Activated naive CD8-positive, alpha-beta T cell treated with anti-CD3 and anti-CD28 coated beads for 36 hours (primary cell): ENCODE measurements at places on chromosomes 1 and 21. TPM values are rescaled to one million over a fixed set of nuclear protein-coding genes. Genes with fewer than 3 reads are reported as not detected.

TXLNA gene
- 84.0 TPM for total RNA-seq

OSBPL9 gene
- 55.9 TPM for total RNA-seq

PLCH2 gene
- total RNA-seq: 1.4 TPM

GNG4 gene
- total RNA-seq: 1.9 TPM

ABL2 gene
- total RNA-seq: 9.3 TPM

DNA sequence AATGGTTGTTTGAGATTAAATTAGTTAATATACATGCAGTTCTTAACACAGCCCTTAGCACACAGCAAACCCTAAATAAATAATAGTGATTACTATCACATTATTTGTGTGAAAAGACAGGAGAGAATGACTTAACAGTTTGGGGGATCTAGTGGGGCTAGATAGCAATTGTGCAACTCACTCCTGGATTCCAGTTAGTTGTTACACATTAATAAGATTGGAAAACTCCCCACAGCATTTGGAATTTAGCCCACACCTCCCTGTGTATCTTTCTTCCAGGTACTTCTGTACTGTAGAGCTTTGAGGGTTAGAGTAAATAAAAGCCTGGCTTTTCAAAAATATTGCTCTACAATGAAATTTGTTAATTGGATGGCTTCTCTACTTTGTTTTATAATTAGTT lies 93.2 kb downstream of the KCTD3 start:
- H3K27ac ChIP-seq: no peak overlapping the region
- H3K4me1 ChIP-seq: no peaks in the 10 kb centered on the region
- peaks cover 11% of the 10 kb centered on the region for H3K27me3 ChIP-seq
- H3K4me3 ChIP-seq: no peak overlapping the region
- DNase-seq: no peak

- no peaks in the 10 kb centered on the region for H3K27me3 ChIP-seq
- H3K4me1 ChIP-seq: no peaks in the 10 kb centered on the region
- no peaks in the 10 kb centered on the region for H3K36me3 ChIP-seq
- H3K4me3 ChIP-seq: no peak overlapping the region
Observed at GRCh38 chr1:16178596-16179497, 23.0 kb upstream of the EPHA2 start.

- no peak overlapping the region for H3K27ac ChIP-seq
- no peak overlapping the region for H3K4me3 ChIP-seq
- H3K27me3 ChIP-seq: no peaks in the 10 kb centered on the region
- H3K4me1 ChIP-seq: peaks cover 4% of the 10 kb centered on the region
- H3K36me3 ChIP-seq: no peaks in the 10 kb centered on the region
Observed at GRCh38 chr1:98027103-98027705, 106.4 kb upstream of the DPYD start.

GRCh38 chr1:115090540-115090939 lies 1.2 kb upstream of the TSPAN2 start:
- no peak overlapping the region for H3K4me3 ChIP-seq
- peaks cover 23% of the 10 kb centered on the region for H3K4me1 ChIP-seq
- H3K27ac ChIP-seq: no peak overlapping the region
- peaks cover 9% of the 10 kb centered on the region for H3K27me3 ChIP-seq
- H3K36me3 ChIP-seq: no peaks in the 10 kb centered on the region

DNA sequence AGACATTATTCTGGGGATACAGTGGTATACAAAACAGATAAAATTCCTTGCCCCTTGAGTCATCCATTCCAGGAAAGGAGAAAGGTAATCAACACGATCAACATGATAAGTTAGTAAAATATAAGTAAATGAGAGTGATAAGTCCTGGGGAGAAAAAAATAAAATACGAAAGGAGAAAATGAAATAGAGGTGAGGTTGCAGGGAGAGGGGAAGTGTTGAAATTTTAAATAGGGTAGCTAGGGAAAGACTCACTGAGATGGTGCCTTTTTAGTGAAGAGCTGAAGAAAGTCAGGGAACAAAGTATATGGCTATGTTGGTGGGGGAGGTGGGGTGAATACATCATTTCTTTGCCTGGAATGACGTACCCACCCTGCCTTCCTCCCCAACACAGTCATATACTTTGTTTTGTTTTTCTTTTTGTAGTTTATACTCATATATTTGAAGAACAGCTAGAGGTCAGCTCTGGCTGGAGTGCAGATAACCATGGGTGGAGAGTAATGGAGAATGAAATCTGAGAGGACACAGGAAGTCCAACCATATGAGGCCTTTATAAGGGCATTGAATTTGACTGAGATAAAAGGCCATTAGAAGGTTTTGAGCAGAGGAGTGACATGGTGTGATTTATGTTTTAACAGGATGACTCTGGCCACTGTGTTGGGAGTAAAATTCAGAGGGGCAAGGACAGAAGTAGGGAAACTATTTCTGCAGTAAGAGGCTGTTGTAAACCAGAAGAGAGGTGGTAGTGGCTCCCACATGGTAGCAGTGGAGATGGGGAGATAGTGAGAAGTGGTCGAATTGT lies 54.8 kb downstream of the OSBPL9 start:
- no peaks in the 10 kb centered on the region for H3K36me3 ChIP-seq
- DNase-seq: no peak
- no peak overlapping the region for H3K27ac ChIP-seq
- peaks cover 3% of the 10 kb centered on the region for H3K4me1 ChIP-seq
- no peaks in the 10 kb centered on the region for H3K27me3 ChIP-seq

DNA sequence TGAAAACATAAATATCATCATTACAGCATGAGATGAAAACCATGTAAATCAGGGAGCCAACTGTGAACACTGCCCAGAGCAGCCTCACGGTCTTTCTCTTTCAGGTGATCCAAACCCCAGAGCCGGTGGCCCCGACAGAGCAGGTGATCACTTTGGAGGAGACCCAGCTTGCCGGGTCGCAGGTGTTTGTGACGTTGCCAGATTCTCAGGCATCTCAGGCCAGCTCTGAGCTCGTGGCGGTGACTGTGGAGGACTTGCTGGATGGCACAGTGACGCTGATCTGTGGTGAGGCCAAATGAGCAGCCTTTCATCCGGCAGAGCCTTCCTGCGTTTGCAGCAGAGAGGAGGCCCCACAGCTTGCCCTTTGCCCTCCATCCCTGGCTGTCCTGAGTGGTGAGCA lies 37.2 kb upstream of the EPHA8 start:
- no peak for DNase-seq
- peaks cover 9% of the 10 kb centered on the region for H3K36me3 ChIP-seq
- H3K4me1 ChIP-seq: no peaks in the 10 kb centered on the region
- no peak overlapping the region for H3K27ac ChIP-seq
- no peak overlapping the region for H3K4me3 ChIP-seq
- H3K27me3 ChIP-seq: no peaks in the 10 kb centered on the region

DNA sequence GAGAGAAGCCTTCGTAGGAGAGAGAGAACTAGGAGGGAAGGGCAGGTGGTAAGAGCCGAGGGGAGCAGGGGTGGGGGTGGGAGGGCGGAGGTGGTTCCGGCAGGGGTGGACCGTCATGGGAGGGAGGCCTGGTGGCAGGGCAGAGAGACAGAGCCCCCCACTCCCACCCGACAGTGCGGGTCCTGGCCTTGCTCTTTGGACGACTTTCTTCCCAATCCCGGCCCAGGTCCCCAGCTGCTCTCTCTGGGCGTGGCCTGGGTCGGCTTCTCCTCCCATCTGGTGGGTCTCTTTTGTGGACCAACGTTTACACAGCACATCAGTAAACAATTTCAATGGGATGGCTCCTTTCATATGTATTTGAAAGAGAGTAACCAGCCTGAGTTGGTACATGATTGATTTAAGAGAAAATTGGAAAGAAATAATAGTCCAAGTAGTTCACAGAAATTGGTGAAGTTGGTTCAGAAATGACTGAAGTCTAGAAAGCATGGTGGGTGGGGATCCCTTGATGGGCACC lies 56.9 kb downstream of the LDLRAD2 start:
- H3K27me3 ChIP-seq: no peaks in the 10 kb centered on the region
- peaks cover 7% of the 10 kb centered on the region for H3K4me1 ChIP-seq
- no peak overlapping the region for H3K27ac ChIP-seq
- no peak for DNase-seq
- no peaks in the 10 kb centered on the region for H3K36me3 ChIP-seq

GRCh38 chr1:1135339-1136136 lies 19.6 kb upstream of the C1orf159 start:
- no peak overlapping the region for H3K27ac ChIP-seq
- no peaks in the 10 kb centered on the region for H3K27me3 ChIP-seq
- no peak overlapping the region for H3K4me3 ChIP-seq
- no peak for DNase-seq

DNA sequence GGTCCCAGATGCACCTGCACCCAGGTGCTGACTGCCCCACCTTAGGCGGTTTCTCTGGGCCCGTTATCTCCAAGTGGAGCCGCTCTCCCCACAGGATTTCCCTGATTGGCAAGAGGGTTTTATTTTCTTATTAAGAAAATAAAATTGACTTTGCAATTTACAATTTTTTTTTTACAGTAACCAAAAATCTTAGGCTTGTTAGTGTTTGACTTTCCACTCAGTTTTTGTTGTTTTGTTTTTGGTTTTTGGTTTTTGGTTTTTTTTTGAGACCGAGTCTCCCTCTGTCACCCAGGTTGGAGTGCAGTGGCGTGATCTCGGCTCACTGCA lies 4.8 kb upstream of the CCDC27 start:
- no peaks in the 10 kb centered on the region for H3K27me3 ChIP-seq
- no peak for DNase-seq
- no peak overlapping the region for H3K27ac ChIP-seq
- H3K4me1 ChIP-seq: peaks cover 24% of the 10 kb centered on the region

- peaks cover 44% of the 10 kb centered on the region for H3K36me3 ChIP-seq
- no peak for DNase-seq
- peak overlapping the region; percentile 13 for H3K4me3 ChIP-seq
- H3K27ac ChIP-seq: peak overlapping the region; percentile 18
Observed at GRCh38 chr1:41631971-41632370, 147.5 kb upstream of the EDN2 start.

- no peak overlapping the region for H3K27ac ChIP-seq
- H3K4me1 ChIP-seq: no peaks in the 10 kb centered on the region
- no peak overlapping the region for H3K4me3 ChIP-seq
- peaks cover 52% of the 10 kb centered on the region for H3K27me3 ChIP-seq
Observed at GRCh38 chr1:19869929-19870328, 12.3 kb upstream of the OTUD3 start.

DNA sequence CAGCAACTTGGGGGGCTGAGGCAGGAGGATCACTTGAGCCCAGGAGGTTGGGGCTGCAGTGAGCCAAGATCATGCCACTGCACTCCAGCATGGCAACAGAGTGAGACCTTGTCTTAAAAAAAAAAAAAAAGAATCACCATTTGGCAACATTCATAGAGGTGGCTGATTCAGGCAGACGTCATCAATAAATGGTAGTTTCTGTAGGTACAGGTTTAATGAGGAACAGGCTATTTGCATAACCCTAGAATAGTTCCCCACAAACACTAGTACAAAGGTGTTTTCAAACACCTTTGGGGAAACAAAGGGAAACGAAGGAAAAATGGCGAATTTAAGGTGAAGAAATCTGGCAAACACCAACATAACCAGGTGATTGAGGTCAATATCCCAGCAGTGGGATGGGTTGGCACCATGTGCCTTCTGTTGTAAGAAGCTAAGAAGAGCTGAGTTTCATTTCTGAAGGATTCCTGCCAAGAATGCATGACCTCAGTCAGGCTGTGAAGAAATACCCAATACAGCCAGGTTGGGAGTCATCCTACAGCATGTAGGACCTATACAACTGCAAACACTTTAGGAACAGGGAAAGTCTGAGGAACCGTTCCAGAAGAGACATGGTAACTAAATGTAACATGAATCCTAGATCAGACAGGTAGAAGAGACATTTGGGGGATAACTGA lies 5.6 kb downstream of the LPAR3 start:
- peaks cover 12% of the 10 kb centered on the region for H3K27me3 ChIP-seq
- H3K4me3 ChIP-seq: no peak overlapping the region
- peaks cover 2% of the 10 kb centered on the region for H3K36me3 ChIP-seq
- H3K27ac ChIP-seq: no peak overlapping the region

DNA sequence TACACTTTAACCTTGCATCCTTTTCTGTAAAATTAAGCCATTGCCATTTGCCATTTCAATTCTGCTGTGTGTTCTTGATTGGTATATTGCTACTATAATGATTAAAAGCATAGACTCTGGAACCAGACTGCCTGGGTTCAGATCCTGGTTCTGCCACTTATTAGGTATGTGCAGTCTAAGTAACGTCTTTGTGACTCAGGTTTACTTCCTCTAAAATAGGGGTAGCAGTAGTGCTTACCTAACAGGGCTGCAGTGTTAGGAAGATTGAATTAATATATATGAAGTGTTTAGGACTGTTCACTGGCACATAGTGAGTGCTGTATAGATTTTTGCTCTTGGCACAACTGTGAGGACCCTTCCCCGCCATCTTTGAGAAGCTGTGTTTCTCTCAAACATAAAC lies 4.4 kb downstream of the CDC42 start:
- no peak for DNase-seq
- peak overlapping the region; percentile 48 for H3K4me3 ChIP-seq
- peaks cover 55% of the 10 kb centered on the region for H3K4me1 ChIP-seq
- H3K27ac ChIP-seq: peak overlapping the region; percentile 36
- no peaks in the 10 kb centered on the region for H3K27me3 ChIP-seq

- H3K4me1 ChIP-seq: peaks cover 8% of the 10 kb centered on the region
- H3K4me3 ChIP-seq: no peak overlapping the region
- H3K36me3 ChIP-seq: no peaks in the 10 kb centered on the region
- DNase-seq: no peak
- peaks cover 6% of the 10 kb centered on the region for H3K27me3 ChIP-seq
Observed at GRCh38 chr1:33428661-33429060, 2.2 kb downstream of the PHC2 start.

DNA sequence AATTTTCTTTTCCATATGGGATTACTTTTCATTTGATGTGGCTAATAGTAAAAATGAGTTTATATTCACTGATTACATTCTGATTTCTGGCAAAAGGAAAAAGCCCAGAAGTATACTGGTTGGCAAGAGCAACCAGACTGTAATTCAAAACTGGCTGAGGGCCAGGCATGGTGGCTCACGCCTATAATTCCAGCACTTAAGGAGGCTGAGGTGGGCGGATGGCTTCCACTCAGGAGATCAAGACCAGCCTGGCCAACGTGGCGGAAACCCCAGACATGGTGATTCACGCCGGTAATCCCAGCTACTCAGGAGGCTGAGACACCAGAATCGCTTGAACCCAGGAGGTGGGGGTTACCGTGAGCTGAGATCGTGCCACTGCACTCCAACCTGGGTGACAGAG lies 14.5 kb downstream of the SYT11 start:
- no peaks in the 10 kb centered on the region for H3K4me1 ChIP-seq
- H3K4me3 ChIP-seq: no peak overlapping the region
- H3K27me3 ChIP-seq: no peaks in the 10 kb centered on the region

GRCh38 chr21:8993284-8993942 lies 1528.0 kb upstream of the TPTE start:
- no peak for DNase-seq
- no peaks in the 10 kb centered on the region for H3K36me3 ChIP-seq
- no peak overlapping the region for H3K27ac ChIP-seq
- no peak overlapping the region for H3K4me3 ChIP-seq

DNA sequence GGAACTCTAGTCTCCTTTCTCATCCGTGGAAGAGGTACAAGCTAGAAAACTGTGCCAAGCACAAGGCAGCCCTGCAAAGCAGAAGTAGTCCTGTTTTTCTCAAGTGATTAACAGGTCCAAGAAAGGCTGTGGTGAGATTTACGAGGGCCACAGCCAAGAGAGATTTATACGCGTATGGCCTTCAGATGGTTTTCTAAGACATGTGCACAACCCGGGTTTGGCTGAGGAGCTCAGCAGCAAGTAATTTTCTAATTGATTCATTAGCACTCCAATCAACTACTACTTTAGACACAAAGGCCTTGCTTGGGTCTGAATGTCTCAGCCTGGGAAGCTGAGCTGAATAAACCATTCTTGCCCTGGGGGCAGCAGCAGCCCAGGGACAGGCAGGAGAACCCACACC lies 55.8 kb downstream of the SSBP3 start:
- peaks cover 72% of the 10 kb centered on the region for H3K4me1 ChIP-seq
- H3K4me3 ChIP-seq: no peak overlapping the region
- peaks cover 2% of the 10 kb centered on the region for H3K36me3 ChIP-seq
- H3K27me3 ChIP-seq: no peaks in the 10 kb centered on the region
- no peak overlapping the region for H3K27ac ChIP-seq
